Stimulated activated CD4-positive, alpha-beta T cell treated with anti-CD3 and anti-CD28 coated beads, TNF-alpha, amount 100 ng/mL, for 1 hour (primary cell): ENCODE measurements at places on chromosomes 4 and X.

GRCh38 chr4:26330946-26331345 is 10.1 kb downstream of the RBPJ start:
- no peak for DNase-seq

DNA sequence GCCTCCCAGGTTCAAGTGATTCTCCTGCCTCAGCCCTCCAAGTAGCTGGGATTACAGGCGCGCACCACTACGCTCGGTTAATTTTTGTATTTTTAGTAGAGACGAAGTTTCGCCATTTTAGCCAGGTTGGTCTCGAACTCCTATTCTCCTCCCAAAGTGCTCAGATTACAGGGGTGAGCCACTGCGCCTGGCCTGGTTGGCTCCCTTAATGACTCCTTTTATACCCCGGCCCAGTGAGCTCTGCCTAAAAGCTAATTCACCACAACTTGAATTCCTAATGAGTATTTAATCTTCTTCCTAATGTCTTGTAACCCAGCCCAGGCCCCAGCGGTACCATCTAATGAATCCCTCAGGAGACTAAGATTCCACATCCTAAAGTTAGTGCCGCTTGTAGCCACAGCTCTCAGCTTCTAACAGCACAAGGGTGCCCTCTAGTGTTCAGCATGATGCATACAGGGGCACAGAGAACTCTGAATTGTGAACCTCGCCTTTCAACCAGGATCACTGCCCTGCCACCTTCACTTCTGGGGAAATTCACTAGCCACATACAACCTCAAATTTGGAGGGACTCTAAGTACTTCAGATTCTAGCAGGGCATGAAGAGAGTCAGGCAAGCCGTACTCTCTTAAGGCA is 89.5 kb downstream of the OR13H1 start:
- DNase-seq = no peak

DNA sequence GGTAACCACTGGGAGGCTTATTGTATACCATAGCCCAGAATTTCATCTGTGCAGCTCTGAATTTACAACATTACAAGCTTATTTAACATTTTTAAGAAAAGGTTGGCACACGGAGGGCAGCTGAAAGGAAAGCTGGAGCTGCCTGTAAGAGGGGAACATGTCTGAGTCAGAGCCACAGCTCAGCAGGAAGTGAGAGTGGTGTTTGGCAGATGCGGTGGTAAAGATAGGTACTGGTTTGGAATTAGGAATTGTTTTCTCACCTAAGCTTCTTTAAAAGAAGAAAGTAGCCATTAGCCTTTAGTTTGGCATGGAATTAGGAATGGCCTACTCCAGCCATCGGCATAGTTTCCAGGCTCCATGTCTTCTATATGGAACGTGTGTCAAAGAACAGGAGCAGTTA is 172.5 kb upstream of the ANXA3 start:
- DNase-seq = no peak

- no peak for DNase-seq
Measured at GRCh38 chrX:18647621-18648020, 24.3 kb downstream of the RS1 start.

DNA sequence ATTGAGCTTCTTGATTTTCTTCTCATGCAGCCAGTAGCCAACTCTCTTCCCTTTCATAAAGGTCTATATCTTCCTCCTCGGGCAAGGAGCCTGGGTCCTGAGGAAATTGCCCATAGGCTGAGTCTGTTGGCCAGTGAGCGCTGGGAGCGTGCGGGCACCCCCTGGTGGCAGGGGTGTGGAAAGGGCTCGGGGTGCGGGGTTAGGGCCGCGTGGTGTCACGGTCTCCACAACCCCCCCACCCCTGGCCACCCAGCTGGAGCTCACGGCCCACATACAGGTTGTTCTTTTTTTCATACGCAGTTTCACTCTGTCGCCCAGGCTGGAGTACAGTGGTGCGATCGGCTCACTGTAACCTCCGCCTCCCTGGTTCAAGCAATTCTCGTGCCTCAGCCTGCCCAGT is 13.1 kb downstream of the RBM10 start:
- DNase-seq = no peak

- DNase-seq = no peak
Measured at GRCh38 chr4:57764856-57765255, 654.7 kb upstream of the IGFBP7 start.

DNA sequence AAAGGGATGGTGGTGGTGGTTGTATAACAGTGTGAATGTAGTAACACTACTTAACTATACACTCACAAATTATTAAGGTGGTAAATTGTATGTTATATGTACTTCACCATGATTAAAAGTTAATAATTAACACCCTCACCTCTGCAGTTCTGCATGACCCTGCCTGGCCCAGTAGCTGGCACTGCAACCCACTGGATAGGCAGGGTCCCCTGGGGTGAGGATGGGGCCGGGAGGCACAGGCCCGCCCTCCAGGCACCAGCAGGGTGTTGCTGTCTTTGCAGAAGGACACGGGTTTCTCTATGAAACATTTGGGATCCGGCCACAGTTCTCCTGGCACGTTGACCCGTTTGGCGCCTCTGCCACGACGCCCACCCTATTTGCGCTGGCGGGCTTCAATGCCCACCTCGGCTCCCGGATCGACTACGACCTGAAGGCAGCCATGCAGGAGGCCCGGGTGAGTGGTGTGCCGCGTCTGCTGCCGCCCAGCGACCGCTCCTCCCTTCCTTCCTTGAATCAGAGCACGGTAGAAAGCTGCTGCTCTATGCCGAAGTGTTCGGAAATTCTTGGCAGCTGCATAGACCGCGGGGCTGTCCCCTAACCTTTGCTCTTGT is 11.8 kb downstream of the MAN2B2 start:
- no peak for DNase-seq

DNA sequence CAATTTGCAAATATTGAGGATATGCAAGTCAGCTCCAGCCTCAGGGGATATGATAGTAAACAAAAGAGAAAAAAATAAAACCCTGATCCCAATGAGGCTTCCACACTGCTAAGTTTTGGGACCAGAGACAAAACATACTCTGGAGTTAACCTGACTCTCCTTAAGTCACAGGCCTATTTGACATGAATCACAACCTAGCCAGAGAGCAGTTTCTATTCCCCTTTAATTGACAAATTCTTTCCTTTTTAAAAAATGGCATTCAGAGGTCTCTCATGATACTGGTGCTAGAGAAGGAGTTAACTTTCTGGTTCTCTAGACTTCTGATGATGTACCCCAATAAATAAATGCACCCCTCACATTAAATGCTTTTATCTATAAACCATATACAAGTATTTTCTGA is 8.8 kb downstream of the ACSL1 start:
- no peak for DNase-seq

GRCh38 chr4:83284193-83285054 is at the start of gene COQ2:
Gene COQ2 (minus strand): TSS chr4:83284798. CDS start chr4:83284764, 34 bp downstream.
- peak; percentile 90 for DNase-seq

GRCh38 chrX:153549231-153549630 is 31.8 kb downstream of the ATP2B3 start:
- no peak for DNase-seq

- no peak for DNase-seq
Measured at GRCh38 chr4:25368315-25368714, 8.7 kb upstream of the ANAPC4 start.

- DNase-seq = no peak
Measured at GRCh38 chr4:151744614-151745013, 16.2 kb downstream of the GATB start.

DNA sequence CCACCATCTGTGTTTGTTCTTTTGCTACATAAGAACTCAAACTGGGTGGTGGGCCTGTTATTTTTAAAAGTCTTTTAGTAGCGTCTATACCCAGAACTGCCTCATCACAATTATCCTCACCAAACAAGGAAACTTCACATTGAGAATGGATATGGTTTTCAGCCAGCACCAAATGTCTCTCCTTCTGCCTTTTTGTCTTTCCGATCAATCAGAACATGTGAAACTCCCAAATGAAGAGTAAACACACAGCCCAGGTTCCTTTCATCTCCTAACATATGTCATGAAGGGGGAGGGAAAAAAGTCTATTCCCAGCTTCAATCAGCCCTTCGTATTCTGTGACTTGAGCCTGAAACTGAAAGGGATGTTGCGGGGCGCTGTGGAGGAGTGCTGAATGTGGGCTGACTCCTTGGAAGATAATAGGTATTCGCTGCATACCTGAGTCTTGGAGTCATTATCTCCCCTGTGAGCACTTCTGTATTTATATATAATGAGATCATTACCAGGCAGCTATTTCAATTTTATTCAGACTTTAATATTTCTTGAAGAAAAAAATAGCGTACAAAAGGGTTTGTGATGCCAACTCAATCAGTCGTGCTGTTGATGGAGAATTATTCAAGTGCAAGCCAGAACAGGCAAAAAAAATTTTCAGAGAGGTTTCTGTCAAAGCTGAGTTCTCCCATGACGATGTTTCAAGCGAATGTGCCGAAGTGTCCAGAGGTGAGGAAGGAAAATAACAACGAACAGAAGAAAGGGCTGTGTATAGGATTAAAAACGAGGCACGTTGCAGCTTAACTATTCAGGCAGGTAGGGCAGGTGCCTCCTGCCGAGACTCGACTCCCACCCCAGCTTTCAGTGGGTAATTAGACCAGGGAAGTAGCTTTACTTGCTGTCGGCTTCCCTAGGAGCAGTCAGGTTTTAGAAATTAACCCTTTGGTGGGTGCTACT is 163.9 kb upstream of the NOCT start:
- no peak for DNase-seq

GRCh38 chr4:152961773-152962115 is 25.6 kb downstream of the FHDC1 start:
- DNase-seq = no peak

GRCh38 chrX:18252644-18253359 is 32.1 kb upstream of the BEND2 start:
- DNase-seq = no peak
